Endothelial cell (in vitro differentiated cells): ENCODE measurements at places on chromosomes 11 and 22.

DNA sequence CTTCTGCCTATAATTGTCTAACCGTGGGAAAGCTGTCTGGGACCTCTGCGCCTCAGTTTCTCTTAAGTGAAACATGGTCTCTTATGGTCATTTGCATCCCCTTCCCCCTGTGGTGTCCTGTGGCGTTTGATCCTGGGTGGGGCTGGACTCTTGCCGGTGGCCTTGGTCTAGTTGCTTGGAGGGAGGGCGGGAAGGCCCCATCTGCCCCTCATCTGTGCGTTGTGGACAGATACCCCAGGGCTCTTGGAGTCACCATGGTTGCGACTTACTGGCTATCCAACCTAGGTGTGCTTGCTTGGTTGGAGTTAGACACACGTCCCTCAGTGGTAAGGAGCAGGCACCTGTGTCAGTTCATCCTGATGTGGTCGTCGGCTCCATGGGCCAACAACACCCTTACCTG lies 15.2 kb downstream of the SHANK3 start:
- peak overlapping the region; percentile 37 for H3K4me3 ChIP-seq
- DNase-seq = no peak
- H3K4me1 ChIP-seq = peaks cover 52% of the 10 kb centered on the region
- H3K27ac ChIP-seq = no peak overlapping the region
- peaks cover 22% of the 10 kb centered on the region for H3K27me3 ChIP-seq

GRCh38 chr11:81484196-81484595 lies 1249.5 kb downstream of the FAM181B start:
- DNase-seq = no peak
- H3K36me3 ChIP-seq = no peaks in the 10 kb centered on the region
- no peaks in the 10 kb centered on the region for H3K4me1 ChIP-seq

- peaks cover 40% of the 10 kb centered on the region for H3K4me1 ChIP-seq
- DNase-seq = no peak
- H3K27me3 ChIP-seq = peaks cover 11% of the 10 kb centered on the region
Measured at GRCh38 chr11:62595124-62595523, 3.8 kb upstream of the TUT1 start.

DNA sequence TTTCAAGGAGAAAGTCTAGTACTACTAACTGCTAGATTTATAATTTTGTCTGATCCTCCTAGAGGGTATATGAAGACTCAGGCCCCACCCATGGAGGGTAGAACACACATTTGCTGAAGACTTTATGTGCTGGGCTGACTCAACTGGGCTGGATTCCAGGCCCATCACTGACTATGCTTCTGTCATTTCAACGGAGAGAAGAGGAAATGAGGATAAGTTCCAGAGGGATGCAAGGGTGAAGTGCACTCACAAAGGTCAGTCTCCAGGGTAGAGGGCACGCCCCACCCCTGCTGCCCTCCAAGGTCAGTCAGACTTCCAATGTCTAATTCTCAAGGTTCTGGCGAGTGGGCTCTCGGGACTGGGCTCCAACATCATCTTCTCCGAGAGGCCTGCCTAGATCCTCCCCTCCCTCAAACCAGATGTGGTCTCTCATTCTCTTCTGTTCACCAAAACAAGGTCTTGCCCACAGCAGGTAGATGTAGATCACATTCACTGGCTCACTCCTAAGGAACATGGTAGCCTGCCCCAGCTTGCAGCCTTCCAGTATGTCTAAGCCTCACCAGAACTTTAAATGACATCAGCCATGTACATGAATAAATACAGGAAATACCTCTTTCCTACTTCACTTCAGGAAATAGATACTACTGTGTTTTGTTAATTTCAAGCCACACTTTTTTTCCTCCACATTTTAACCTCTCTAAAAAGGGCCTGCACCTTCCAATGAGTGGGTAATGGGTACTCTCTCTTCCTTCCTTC lies 7.3 kb upstream of the C11orf86 start:
- no peak for DNase-seq
- peaks cover 13% of the 10 kb centered on the region for H3K4me1 ChIP-seq
- H3K27ac ChIP-seq = no peak overlapping the region
- H3K36me3 ChIP-seq = no peaks in the 10 kb centered on the region
- H3K4me3 ChIP-seq = peak overlapping the region; percentile 34
- H3K27me3 ChIP-seq = peaks cover 5% of the 10 kb centered on the region

GRCh38 chr22:44147821-44148574 lies 32.7 kb upstream of the PARVG start:
- peaks cover 36% of the 10 kb centered on the region for H3K36me3 ChIP-seq
- peaks cover 18% of the 10 kb centered on the region for H3K27me3 ChIP-seq
- H3K4me3 ChIP-seq = no peak overlapping the region
- H3K27ac ChIP-seq = no peak overlapping the region

DNA sequence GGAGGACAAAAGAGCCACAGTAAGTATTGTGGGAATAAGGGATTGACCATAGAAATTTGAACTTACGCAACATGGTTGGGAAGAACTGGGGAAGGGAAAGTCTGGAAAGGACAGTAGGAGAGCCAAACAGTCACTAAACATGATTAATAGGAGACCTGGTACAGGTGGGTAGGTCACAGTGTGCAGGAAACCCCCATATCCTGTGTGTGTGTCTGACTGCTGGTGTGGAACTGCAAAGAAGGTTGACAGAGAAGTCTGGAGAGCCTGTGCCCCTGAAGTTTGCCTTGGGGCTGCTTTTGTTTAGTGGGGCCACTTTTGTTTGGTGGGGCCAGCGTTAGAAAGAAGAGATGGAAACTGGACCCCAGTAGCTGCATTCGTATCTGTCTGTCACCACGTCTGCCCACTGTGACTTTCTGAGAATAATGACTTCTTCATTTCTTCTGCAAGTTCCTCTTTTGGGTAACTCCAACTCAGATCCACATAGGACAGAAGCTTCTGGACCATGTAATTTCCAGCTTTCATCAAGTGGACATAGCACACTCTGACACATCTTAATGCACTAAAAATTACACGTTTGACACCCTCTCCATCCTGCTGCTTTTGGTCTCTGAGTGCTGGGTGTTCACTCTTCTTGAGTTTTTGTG lies 126.8 kb upstream of the RAG2 start:
- no peak for DNase-seq
- no peak overlapping the region for H3K27ac ChIP-seq
- H3K27me3 ChIP-seq = no peaks in the 10 kb centered on the region
- H3K4me1 ChIP-seq = peaks cover 2% of the 10 kb centered on the region
- no peaks in the 10 kb centered on the region for H3K36me3 ChIP-seq

GRCh38 chr22:42811459-42811858 lies 45.6 kb downstream of the ARFGAP3 start:
- no peaks in the 10 kb centered on the region for H3K27me3 ChIP-seq
- no peak overlapping the region for H3K4me3 ChIP-seq
- no peak overlapping the region for H3K27ac ChIP-seq
- no peak for DNase-seq
- peaks cover 15% of the 10 kb centered on the region for H3K4me1 ChIP-seq
- H3K36me3 ChIP-seq = peaks cover 35% of the 10 kb centered on the region

GRCh38 chr11:36373016-36374010 lies 77.2 kb downstream of the PRR5L start:
- no peak overlapping the region for H3K27ac ChIP-seq
- peaks cover 7% of the 10 kb centered on the region for H3K36me3 ChIP-seq
- DNase-seq = no peak
- H3K4me1 ChIP-seq = peaks cover 35% of the 10 kb centered on the region
- H3K27me3 ChIP-seq = peaks cover 13% of the 10 kb centered on the region
- H3K4me3 ChIP-seq = peak overlapping the region; percentile 21

GRCh38 chr11:62171261-62171723 lies 18.7 kb upstream of the SCGB1D1 start:
- H3K27ac ChIP-seq = no peak overlapping the region
- peak; percentile 85 for DNase-seq
- no peaks in the 10 kb centered on the region for H3K36me3 ChIP-seq
- H3K4me3 ChIP-seq = no peak overlapping the region
- no peaks in the 10 kb centered on the region for H3K27me3 ChIP-seq
- H3K4me1 ChIP-seq = peaks cover 11% of the 10 kb centered on the region

- H3K27ac ChIP-seq = no peak overlapping the region
- peaks cover 11% of the 10 kb centered on the region for H3K27me3 ChIP-seq
- no peaks in the 10 kb centered on the region for H3K4me1 ChIP-seq
- no peak overlapping the region for H3K4me3 ChIP-seq
- peaks cover 34% of the 10 kb centered on the region for H3K36me3 ChIP-seq
Measured at GRCh38 chr22:45544588-45545170, 42.0 kb downstream of the FBLN1 start.

DNA sequence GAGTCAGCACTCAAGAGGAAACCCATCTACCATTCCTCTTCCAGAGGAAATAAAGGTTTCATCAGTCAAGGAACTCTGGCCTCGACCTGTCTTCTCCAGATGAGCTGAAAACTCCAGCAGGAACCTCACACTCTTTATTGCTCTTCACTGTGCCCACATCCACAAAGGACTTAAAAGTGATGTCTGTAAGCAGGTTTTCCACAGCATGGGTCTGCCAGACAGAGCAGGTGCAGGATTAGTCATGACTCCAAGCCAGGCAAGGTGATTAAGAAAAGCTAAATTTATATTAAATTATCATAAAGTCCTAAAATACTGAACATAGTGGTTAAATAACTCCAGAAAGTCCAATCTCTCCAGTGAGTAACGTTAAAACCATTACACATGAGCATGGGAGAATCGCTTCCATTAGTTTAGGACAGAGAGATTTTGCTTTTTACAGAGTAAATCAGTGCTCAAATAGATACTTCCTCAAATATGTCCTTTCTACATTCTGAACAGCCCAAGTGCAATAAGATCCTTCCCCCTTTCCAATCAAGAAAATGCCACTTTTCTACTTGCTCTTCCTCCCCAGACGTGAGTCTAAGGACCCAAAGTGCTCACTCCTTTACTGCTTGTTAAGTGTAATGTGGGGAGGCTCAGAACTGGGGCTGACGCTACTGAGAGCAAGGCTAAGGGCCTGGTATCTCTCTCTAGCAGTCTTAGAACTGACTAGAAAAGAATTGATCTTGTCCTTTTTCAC lies 10.7 kb upstream of the CKAP5 start:
- H3K4me1 ChIP-seq = peaks cover 4% of the 10 kb centered on the region
- no peak overlapping the region for H3K27ac ChIP-seq
- peak overlapping the region; percentile 48 for H3K4me3 ChIP-seq
- no peaks in the 10 kb centered on the region for H3K27me3 ChIP-seq
- peaks cover 12% of the 10 kb centered on the region for H3K36me3 ChIP-seq

GRCh38 chr22:38696606-38697424 lies 3.9 kb downstream of the JOSD1 start:
- H3K27me3 ChIP-seq = peaks cover 5% of the 10 kb centered on the region
- H3K4me1 ChIP-seq = peaks cover 47% of the 10 kb centered on the region
- peak overlapping the region; percentile 82 for H3K4me3 ChIP-seq
- H3K36me3 ChIP-seq = peaks cover 33% of the 10 kb centered on the region
- DNase-seq = no peak
- no peak overlapping the region for H3K27ac ChIP-seq

DNA sequence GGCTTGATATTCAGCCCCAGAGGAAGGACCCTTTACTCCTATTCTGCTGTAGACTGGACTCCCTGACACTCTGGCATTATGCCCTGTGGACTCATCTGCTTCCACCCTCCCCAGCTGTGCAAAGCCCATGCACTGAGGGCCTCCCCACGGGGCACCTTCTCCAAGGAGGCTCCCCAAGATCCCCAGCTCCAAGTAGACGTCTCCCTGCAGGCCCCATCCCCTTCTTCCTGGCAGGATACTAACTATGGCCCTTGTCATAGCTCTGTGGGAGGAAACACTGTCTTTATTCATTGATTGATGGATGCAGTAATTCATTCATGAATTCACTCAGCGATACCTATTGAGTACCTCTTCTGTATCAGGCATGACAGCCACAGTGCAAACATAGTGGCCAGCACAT lies 15.3 kb upstream of the APOL6 start:
- no peak overlapping the region for H3K27ac ChIP-seq
- H3K36me3 ChIP-seq = peaks cover under 1% of the 10 kb centered on the region
- peaks cover 17% of the 10 kb centered on the region for H3K4me1 ChIP-seq
- peaks cover 11% of the 10 kb centered on the region for H3K27me3 ChIP-seq

DNA sequence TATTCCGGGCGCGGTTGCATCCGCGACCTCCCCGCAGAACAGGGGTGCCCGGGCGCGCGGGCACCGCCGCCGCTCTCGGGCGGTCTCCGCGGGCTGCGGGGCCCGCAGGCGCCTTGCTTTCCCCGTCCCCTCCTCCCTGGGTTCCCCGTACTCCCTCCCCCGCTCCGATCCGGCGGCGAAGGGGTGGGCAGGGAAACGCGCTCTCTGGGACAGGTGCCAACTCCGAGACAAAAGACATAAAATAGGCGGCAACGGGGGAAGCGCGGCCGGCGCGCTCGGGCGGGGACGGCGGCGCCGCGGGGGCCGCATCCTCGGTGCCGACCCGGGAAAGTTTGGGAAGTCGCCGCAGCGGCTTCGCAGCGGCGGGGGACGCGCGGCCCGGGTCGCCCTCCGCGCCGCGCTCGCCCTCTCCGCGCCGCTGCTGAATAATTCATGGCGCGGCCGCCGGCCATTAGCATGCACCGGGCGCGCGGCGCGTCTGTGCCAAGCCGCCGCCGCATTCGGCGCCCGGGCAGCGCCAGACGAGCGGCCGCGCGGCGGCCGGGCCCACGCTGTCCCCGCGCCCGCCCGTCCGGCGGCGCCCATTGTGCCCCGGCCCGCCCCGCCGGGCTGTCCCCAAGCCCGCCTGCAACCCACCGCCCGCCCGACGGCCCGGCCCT lies 78.7 kb upstream of the PPARA start:
- peaks cover 4% of the 10 kb centered on the region for H3K4me1 ChIP-seq
- H3K36me3 ChIP-seq = no peaks in the 10 kb centered on the region
- no peak overlapping the region for H3K4me3 ChIP-seq
- H3K27ac ChIP-seq = no peak overlapping the region
- no peak for DNase-seq
- H3K27me3 ChIP-seq = peaks cover 17% of the 10 kb centered on the region

- peaks cover 36% of the 10 kb centered on the region for H3K4me1 ChIP-seq
- H3K27me3 ChIP-seq = no peaks in the 10 kb centered on the region
- H3K4me3 ChIP-seq = no peak overlapping the region
- DNase-seq = no peak
- H3K36me3 ChIP-seq = no peaks in the 10 kb centered on the region
- peak overlapping the region; percentile 38 for H3K27ac ChIP-seq
Measured at GRCh38 chr11:22930816-22931594, 70.7 kb upstream of the CCDC179 start.

GRCh38 chr11:8384199-8384821 lies 120.6 kb upstream of the LMO1 start:
- DNase-seq = peak; percentile 19
- no peaks in the 10 kb centered on the region for H3K36me3 ChIP-seq
- H3K4me1 ChIP-seq = peaks cover 7% of the 10 kb centered on the region

GRCh38 chr22:23234409-23235161 lies 54.3 kb downstream of the BCR start:
- H3K27ac ChIP-seq = peak overlapping the region; percentile 10
- peaks cover 7% of the 10 kb centered on the region for H3K27me3 ChIP-seq

DNA sequence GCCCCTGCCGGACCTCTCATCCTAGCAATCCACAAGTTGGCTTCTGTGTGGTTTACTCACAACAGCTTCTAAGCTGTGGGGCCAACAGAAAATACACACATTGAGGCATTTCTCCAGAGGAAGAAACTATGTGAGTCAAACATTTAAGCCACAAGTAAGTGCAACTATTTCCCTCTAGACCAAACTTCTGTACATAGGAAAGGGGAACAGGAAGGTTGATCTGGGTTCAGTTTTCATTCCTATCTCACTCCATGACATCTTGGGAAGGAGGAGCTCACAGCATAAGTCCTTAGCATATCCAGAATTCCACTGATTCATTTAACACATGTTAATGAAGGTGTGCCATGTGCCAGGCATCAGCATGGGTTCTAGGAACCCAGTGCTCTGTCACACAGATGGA lies 72.8 kb upstream of the PICALM start:
- no peaks in the 10 kb centered on the region for H3K4me1 ChIP-seq
- H3K4me3 ChIP-seq = no peak overlapping the region
- peaks cover 2% of the 10 kb centered on the region for H3K27me3 ChIP-seq
